Placental epithelial cell (primary cell): ENCODE measurements at places on chromosomes 3 and 15. TPM values are rescaled to one million over a fixed set of nuclear protein-coding genes. Genes with fewer than 3 reads are reported as not detected.

RPL32 gene
- total RNA-seq, result 621 and 818 TPM in 2 replicates

CAND2 gene
- 2.0 and 10.7 TPM in 2 replicates for total RNA-seq

RBP2 gene
- total RNA-seq, result not detected in 2 replicates

NAALADL2 gene
- total RNA-seq, result 32.6 and 35.3 TPM in 2 replicates

CCNL1 gene
- total RNA-seq, result 138 and 140 TPM in 2 replicates

UTS2B gene
- 0.79 and 1.3 TPM in 2 replicates for total RNA-seq

MED12L gene
- total RNA-seq, result under 0.01 and 0.11 TPM in 2 replicates

PRTG gene
- total RNA-seq, result 15.3 and 26.7 TPM in 2 replicates

MYL3 gene
- 0.65 and 6.3 TPM in 2 replicates for total RNA-seq

TMOD2 gene
- total RNA-seq, result 0.39 and 1.1 TPM in 2 replicates

KIAA1143 gene
- total RNA-seq, result 17.7 and 23.1 TPM in 2 replicates

OR5H2 gene
- total RNA-seq, result not detected in 2 replicates

POLQ gene
- 2.4 and 2.5 TPM in 2 replicates for total RNA-seq

IP6K2 gene
- 69.5 and 105 TPM in 2 replicates for total RNA-seq

ALDH1A2 gene
- total RNA-seq, result 0.79 and 4.3 TPM in 2 replicates

NEO1 gene
- total RNA-seq, result 10.6 and 12.6 TPM in 2 replicates
